ENCODE measurements at places on chromosomes 16 and 17.

- DNase-seq = no peak
Measured at GRCh38 chr16:12206749-12207142, 230.2 kb downstream of the SNX29 start.

DNA sequence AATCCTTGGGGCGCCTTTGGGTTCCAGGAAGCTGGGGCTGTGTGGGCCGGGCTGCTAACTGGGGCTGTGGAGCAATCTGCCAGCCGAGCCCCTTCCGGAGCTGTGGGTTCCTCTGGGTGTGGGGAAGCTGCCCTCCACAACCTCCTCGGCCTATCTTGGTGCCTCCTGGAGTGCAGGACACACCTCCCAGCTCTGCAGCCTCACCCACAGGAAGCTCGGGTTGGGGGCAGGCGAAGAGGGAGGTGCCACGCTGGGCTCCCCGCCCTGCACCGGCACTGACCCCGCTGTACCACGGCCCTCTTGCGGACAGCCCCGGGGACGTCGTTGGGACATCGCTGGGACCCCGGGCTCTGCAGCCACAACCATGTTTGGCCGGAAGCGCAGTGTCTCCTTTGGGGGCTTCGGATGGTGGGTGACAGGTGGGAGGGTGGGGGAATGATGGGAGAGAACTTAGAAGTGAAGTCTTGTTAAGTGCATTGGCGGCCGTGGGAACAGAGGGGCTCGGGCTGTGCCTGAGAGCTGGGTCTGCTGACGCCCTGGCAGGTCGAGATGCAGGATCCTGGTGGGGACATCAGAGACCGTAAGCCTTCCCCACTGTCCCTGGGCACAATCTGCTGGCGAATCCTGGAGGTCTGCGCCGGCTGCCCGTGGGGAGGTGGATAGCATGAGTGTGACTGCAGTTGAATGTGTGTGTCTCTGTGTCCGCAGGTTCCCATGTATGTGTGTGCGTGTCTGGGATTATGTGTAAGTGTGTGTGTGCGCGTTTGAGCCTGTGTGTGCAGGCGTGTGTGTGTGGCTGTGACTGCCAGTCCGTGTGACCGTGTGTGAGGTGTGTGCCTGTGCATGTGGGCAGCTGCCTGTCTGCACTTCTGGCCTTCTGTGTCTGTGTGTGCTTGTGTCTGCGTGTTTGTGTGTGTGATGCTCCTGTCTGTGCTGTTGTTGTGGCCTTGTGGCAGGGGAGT, at the start of gene RAP1GAP2:
Gene RAP1GAP2, plus strand, starts transcription at position 275 of the 962 bp plus-strand sequence. Its CDS starts 90 bp downstream, at position 365.
- no peak for DNase-seq

DNA sequence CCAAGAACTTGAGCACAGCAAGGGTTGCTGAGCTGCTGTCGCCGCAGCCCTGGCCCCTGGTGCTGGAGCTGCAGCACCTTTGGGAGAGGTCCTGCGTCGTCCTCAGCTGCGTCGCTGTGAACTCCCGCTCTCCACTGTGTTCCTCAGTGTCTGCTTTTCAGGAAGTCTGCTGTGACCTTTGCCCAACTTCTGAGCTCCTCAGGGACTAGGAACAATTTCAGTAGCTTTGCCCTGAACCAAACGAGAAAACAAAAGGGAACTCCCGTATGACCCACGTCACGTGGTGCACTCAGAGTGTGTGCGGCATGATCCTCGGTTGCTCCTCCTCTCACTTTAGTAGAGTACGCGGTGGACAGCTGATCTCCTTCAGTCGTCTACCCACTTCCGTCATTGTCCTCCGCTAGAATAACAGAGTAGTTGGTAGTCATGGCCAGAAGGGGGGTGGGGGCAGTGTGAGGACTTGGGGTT, 44.2 kb downstream of the WDR45B start:
- peak; percentile 71 for DNase-seq

DNA sequence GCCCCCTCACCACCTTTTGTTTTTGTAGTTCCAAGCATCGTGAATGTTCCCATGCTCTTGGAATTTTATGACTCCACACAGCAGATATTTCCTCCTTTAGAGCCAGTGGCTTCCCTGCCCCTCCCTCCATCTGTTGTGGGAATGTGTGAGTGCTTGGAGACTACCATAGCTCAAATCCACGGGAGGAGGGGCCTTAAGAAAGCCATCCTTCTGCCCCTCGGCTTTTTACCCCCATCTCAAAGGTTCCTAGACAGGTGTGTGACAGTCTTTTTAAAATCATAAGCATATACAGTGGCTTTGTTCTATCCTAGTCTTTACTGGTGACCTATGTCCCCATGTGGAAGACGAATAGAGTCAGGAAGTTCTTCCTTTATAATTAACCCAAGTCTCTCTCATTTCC, 47.2 kb downstream of the YPEL2 start:
- DNase-seq = no peak

DNA sequence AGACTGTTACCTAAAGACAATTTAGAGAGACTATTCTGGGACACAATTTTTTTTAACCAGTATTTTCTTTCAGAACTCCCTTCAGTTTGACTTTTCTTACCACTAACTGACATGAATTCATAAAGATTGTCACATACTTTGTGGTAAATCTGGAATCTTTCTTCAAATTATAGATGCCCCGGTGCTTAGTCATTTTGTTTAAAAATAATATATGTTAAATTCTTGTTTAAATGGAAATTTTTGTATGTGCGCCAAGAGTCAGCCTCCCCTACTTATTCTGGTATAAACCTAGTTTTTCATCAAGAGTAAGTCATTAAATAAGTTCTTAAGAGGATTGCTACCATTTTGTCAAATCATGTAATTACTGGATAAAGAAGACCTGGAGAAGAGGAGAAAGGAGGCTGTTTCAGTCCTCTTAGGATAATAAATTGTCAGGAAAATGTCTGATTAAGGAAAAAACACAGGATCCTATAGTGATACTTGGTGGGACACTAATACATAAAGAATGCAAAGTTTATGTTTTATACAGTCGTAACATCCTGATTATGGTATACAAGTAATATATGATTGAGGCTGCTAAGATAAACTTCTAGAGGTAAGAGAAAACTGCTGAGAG, 424.4 kb downstream of the PMP22 start:
- DNase-seq = no peak

DNA sequence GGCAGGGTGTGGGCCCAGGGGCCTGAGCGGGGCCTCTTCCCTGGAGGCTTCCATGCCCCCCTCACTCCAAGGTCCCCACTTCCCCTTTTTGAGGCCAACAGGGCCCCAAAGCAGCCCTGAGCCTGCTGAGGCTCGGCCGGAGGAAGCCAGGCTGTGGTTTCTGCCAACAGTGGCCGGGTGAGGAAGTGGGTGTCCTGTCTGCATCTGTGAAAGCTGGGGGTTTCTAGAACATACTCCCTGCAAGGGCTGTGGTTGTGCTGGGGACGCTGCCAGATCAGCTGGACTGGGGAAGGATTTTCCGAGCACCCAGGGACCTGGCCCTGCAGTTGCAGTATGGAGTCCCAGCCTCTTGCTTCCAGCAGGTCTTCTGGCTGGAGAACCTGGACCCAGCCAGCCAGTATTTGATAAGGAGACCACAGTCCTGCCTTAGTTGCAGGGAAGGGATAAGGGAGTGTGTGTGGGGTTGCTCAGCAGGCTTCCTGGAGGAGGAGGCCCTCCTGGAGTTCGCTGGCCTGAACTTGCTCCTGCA, 15.7 kb downstream of the ADCY7 start:
- peak; percentile 77 for DNase-seq

DNA sequence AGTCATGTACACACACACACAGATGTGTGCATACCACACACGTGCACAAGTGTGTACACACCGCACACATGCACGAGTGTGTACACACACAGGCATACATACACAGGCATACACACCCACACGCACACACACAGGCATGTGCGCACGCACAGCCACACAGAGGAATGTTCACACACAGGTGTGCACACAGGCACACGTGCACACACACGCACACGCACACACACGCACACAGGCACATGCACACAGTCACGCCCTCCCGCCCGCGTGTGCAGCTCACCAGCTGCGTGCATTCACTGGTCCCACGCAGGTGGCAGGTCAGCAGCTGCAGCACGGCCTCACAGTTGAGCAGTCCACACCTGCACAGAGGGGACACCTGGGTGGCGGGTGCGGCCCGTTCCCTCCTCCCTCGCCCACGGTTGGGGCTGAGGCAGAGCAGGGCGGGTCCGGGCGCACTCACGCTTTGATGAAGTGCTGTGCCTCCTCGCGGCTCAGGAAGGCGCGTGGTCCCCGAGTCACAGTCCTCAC, 7.7 kb downstream of the TEPSIN start:
- DNase-seq = no peak

DNA sequence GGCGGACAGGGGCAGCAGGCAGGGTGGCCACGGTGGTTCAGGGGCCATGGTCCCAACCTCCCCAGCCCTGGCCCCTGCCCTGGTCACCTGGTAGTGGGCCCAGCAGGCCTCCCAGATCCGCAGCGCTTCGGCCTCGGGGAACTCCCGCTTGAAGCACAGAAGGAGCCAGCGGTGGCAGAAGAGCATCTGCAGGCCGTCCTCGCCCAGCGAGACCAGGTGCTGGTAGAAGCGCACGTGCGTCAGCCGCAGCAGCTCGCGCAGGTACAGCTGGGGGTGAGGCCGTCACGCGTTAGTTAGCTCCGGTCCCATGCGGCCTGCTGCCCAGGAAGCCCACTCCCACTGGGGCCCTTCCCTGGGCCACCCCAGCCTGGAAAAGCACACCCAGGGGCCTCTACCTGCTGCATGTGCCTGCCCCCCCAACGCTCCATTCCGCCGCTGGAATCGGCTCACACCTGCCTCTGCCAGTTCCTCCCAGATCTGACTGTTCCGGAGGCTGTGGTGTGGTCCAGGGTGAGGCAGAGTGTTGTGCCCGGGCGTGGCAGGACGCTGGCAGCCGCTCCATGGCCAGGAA, 90.8 kb downstream of the TBC1D16 start:
- DNase-seq = no peak

GRCh38 chr16:68907781-68908181, 64.5 kb downstream of the TANGO6 start:
- DNase-seq = no peak

GRCh38 chr17:75899353-75899752, 2.6 kb upstream of the TRIM65 start:
- no peak for DNase-seq

- peak; percentile 53 for DNase-seq
Measured at GRCh38 chr17:27756467-27757371, 43.6 kb downstream of the NOS2 start.

DNA sequence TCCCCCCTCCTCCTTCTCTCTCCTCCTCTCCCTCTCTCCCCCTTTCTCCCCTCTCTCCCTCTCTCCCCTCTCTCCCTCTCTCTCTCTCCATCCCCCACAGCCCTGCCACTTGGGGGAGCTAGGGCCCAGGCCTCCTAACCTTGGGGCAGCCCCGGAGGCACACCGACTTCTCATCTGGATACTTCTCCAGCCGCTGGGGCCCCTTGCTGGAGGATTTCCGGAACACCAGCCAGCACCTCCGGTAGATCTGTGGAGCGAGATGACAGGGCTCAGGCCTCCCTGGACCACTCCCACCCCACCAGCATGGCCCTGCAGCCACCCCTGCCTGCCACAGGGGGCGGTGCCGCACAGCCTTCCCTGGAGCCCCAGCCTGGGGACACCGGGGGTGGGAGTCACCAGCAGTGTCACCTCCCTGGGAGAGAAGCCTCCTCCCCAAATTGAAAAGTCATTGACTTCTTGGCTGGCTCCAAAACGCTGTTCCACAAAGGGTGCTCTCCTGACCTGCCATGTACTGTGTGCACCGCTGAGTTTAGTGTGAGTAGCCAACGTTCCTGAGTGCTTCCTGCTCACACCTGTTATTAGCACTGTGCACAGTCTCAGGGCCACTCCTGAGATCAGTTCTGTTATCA, 10.5 kb downstream of the DOK4 start:
- DNase-seq = peak; percentile 88

- no peak for DNase-seq
Measured at GRCh38 chr16:53257001-53257400, 177.3 kb upstream of the RBL2 start.

- no peak for DNase-seq
Measured at GRCh38 chr17:66355510-66355909, 53.1 kb downstream of the PRKCA start.

GRCh38 chr16:3008690-3009037, 4.1 kb upstream of the CLDN9 start:
- DNase-seq = no peak

GRCh38 chr16:57725976-57726375, 9.6 kb upstream of the KATNB1 start:
- no peak for DNase-seq

DNA sequence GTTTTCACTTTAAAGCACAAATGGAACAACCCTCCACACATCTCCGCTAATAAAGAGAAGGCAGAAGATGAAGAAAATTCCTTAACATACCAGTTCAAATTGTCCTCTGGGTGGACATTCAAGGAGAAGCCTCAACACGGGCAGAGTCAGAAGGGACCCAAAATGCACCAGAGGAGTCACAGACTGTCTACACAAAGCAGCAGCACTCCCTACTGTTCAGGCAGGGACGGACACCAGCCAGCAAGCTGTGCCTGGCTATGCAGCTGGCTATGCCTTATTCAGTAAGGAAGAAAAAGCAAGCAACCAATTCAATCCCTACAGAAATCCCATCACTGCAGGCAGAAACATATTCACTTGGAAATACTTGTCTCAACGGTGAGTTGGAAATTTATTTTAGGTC, 8.1 kb downstream of the DNAJC7 start:
- no peak for DNase-seq

GRCh38 chr17:27415120-27415795, 41.0 kb upstream of the KSR1 start:
- no peak for DNase-seq

DNA sequence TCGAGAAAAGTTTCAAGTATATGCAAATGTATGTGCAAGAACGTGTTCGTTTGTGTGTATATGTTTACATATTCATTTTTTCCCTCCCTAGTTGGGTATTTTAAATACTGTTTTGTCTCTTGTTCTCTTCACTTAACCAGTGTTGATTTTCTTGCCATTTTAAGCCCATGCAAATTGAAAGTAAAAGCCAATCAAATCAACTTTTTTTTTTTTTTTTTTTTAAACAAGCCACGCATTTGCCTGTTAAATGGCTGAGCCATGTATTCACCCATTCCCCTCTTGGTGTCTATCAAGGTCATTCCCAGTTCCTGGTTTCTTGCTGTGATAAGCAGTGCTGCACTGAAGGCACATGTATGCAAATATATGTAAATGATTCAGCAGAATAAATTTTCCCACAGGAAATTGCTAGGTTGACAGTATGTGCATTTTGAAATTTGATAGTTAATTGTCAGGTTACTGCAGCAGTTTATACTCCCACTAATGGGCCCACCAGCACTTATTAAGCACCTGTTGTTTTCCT, 12.2 kb downstream of the ABCC1 start:
- peak; percentile 38 for DNase-seq

GRCh38 chr17:40316571-40317344, 7.8 kb downstream of the RARA start:
- DNase-seq = peak; percentile 4

DNA sequence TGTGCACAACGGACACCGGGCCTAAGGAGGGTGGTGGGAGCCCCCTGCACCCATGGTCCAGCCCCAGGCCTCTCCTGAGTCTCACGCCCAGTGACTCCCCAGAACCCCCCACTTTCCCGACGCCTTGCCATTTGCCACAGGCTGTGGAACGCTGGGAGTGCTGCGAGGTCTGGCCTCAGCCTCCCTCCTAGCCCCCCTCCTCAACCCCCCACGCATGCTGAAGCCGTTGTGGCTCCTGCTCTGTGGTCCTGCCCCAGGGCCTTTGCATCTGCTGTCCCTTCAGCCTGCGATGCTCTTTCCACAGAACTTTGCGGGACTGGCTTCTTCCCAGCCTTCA, 226.0 kb upstream of the GSE1 start:
- no peak for DNase-seq

GRCh38 chr16:74522160-74522559, 84.8 kb downstream of the GLG1 start:
- DNase-seq = no peak

All from GM13977 (cell line).